NCI-H774 (cell line): ENCODE measurements at places on chromosomes 4 and X.

GRCh38 chr4:80195441-80196140 is 1.7 kb upstream of the PRDM8 start:
- no peak for DNase-seq

GRCh38 chr4:130099105-130099504 is 1003.2 kb downstream of the C4orf33 start:
- DNase-seq = no peak

GRCh38 chr4:924107-925096 is 7.7 kb downstream of the GAK start:
- DNase-seq = no peak

DNA sequence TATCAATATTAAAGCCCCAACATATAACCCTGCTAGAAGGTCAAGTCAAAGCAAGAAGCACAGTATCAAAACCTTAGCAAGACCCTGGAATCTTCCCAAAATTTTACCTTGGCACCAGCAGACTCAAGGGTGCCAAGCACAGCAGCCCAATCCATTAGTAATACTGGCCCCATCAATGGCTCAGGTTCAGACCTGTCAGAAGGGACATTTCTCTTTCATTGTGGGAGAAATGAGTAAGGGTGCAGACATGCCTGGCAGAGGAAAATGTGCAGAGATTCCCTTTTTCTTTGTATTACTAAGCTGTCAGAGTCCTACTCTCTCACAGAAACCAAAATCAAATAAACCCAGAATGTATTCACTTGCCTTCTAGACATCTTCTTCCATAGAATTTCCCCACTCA is 203.9 kb downstream of the EVC2 start:
- no peak for DNase-seq

GRCh38 chr4:177605252-177605651 is 163.0 kb upstream of the AGA start:
- no peak for DNase-seq

GRCh38 chr4:95108883-95109421 is 351.2 kb downstream of the BMPR1B start:
- no peak for DNase-seq

DNA sequence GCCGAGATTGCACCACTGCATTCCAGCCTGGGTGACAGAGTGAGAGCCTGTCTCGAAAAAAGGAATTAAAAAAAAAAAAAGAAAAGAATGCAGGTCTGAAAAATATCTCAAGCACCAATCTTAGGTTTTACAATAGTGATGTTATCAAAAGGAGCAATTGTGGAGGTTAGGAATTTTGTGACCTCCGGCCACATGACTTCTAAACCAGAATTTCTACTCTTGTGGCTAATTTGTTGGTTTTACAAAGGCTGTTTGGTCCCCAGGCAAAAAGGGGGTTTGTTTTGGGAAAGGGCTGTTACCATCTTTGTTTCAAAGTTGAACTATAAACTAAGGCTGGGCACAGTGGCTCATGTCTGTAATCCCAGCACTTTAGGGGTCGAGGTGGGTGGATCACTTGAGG is 15.4 kb upstream of the ZNF41 start:
- DNase-seq = no peak

- no peak for DNase-seq
Observed at GRCh38 chr4:13893211-13893610, 265.7 kb upstream of the BOD1L1 start.

DNA sequence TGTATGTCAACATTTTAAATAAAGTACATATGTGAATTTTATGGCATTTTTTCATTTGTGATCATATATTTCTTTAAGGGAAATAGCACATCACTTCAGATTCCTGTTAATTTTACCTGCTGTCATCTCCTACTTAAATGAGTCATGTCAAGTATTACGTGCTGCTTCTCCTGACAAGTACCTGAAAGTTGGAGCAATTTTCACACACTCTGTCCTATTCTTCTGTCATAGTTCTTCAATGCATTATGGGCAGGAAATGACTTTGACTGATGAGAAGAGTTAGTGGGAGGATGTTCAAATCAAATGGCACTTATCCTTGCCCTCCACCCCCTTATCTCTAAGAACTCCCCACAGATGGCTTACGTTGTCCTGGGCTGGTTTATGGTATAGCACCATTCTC is 64.2 kb upstream of the SYTL5 start:
- DNase-seq = no peak

GRCh38 chrX:135605906-135606305 is 85.4 kb downstream of the INTS6L start:
- DNase-seq = no peak

DNA sequence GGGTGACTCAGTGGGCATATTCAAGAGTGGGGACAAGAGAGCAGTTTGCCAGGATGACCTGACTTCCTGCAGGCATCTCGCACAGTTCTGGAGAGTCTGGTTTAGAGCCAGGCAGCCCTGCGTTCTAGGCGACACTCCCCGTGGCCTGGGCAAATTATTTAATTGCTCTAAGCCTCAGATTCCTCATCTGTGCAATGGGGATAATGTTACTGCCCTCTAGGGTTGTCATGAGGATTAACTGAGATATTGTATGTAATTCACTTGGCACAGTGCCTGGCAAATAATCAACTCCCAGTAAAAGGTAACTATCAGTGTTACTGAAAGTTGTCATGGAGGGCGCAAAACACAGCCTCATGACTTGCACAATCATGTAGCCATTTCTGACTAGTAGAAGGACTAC is 48.8 kb upstream of the PITX2 start:
- DNase-seq = no peak

DNA sequence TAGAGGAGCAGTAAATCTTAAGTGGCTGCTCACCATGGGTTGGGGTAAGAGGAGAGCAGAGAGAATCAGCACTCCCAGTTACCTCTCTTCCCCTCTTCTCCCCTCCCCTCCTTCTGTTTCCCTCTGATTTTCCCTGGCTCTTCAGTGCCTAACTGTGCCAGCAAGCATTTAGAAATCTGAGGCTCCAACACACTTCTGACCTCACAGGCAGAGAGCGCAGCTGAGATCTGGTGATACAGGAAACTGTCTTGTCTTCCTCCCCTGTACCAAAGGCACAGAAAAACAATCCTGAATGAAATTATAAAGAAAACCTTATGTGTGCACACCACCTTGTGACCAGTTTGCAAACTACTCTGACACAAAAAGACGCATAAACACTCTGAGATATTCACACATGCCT is 82.4 kb upstream of the SMIM10 start:
- DNase-seq = no peak

DNA sequence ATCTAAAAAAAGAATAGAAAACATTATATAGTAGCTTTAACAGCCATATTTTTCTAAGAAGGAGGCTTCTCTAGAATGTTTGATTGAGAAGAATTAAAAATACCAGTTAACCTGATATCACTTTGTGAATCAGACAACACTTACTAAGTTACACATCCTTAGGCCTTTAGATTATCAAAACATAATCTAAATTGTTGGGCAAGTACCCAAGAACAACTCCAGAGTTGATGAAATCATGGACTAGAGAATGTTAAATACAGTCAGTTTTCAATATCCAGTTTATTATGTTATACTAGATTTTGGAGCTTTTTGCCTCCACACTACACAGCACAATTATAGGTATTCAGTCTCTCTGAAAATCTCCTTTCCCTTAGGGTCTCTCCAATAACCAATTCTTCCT is 39.6 kb downstream of the ARL13A start:
- DNase-seq = no peak

DNA sequence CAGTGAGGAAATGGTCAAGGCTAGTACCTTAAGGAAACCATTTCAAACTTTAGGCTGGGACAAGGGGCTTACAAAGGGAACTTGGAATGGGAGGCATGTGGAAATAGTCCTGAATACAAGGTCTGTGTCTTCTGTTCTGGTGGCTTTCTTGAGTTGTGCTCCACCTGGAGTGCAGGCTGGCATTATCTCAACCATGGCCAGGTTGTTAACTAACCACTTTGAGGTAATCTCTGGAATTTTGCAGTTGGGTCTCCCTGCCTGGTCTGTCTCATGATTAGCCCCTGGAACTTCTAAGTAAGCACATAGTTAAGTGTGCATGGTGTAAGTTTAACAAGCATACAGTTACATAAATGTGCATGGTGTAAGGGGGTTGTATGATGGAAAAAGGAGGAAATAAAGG is 77.5 kb downstream of the PCDH18 start:
- DNase-seq = no peak

DNA sequence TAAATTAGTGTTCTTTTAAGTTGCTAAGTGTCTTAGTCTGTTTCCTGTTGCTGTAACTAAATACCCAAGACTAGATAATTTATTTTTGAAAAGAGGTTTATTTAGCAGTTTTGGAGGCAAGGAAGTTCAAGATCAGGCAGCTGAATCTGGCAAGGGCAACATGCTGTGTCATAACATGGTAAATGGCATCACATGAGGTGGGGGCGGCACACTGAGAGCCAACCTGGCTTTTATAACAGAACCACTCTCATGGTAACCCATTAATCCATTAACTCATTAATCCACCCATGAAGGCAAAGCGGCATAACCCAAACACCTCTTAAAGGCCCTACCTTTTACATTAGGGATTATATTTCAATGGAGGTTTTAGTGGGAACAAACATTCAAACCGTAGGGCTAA is 182.2 kb upstream of the GATB start:
- no peak for DNase-seq

- no peak for DNase-seq
Observed at GRCh38 chr4:90240333-90240732, 113.1 kb downstream of the CCSER1 start.

DNA sequence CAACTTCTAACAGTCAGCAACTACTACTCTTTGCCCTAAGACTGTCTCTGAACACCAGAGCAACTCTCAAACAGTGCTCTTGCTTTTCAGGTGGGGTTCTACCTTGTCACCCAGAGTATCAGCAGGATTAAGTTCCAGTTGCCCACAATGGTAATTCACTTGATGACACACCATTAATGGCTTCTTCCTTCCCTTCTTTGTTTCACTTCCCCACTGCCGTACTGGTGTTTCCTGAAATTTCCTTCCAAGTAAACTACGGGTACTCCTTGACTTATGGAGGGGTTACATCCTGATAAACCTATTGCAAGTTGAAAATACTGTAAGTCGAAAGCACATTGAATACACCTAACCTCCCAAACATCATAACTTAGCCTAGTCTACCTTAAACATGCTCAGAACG is 36.6 kb upstream of the PDK3 start:
- no peak for DNase-seq

GRCh38 chr4:80011636-80012236 is 61.3 kb downstream of the ANTXR2 start:
- no peak for DNase-seq

- no peak for DNase-seq
Observed at GRCh38 chr4:2296631-2297601, 35.0 kb upstream of the MXD4 start.

- DNase-seq = no peak
Observed at GRCh38 chr4:139606579-139607501, 50.8 kb upstream of the SETD7 start.

DNA sequence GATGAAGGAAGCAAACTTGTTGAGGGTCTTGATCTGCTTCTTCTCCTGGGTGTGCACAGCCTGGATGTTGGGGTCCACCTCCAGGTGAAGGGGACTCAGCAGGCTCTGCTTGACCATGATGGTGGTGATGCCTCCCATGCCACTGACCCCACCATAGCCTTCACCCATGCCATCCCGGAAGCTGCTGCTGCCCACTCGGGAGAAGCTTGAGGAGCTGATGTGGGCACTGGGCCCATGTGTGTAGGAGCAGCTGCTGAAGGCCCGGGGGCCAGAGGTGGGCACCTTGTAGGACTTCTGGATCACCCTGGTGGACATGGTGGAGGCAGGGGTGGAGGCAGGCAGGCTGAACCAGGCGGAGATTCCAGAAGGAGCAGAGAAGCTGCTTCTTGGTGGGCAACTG is 432.7 kb upstream of the DIPK2B start:
- DNase-seq = no peak

DNA sequence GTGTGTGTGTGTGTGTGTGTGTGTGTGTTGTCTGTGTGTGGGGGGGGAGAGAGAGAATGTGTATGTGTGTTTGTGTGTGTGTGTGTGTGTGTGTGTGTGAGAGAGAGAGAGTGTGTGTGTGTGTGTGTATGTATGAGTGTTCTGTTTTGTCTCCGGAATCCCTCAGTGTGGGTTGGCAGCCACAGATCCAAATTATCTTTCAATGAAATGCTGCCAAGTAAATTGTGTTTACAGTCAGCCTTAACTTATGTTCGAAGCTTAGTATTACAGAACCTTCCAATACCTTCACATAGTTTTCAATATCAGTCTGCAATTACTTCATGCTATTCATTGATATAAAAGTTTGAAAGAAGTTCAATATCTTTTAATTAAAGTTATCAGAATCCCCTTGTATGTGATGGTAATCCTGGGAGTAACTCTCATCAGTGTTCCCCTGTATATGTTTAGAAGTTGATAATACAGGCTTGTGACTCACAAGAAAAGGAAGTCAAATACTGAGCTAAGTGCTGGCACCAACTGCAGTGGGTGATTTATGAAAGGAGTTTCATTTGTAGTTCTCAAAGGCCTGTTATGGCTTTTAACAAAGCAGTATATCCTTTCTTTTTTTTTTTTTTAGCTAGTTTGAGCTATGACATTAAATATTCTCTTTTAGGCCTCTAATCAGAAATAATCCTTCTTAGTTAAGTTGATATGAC is 51.6 kb upstream of the HTR2C start:
- no peak for DNase-seq

- DNase-seq = no peak
Observed at GRCh38 chr4:77229433-77229832, 72.4 kb downstream of the CCNG2 start.

- DNase-seq = no peak
Observed at GRCh38 chrX:53429755-53430154, 4.4 kb downstream of the HSD17B10 start.

GRCh38 chrX:29634516-29634915 is 580.8 kb upstream of the MAGEB2 start:
- DNase-seq = no peak

DNA sequence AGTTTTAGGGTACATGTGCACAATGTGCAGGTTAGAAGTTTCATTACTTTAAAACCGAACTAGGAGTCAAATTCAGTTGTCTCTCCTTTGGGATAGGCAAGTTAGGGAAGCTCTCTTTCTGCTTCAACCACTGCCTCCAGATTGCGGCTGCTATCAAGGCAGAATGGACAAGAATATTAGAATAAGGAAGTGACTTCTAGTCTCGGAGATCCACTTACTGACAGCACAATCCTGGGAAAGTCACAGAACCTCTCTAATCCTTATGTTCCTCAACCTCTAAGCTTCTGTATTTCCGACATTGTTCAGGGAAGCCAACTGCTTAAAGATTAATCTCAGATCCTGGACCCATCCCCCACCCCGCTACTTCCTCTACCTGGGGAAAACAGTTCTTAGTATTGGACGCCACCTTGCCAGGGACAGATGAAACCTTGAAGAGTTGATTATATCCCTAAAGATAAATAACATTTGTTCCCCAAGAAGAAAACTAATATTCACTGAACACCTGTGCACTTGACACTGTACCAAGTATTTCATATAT is 2.1 kb downstream of the NUP62CL start:
- DNase-seq = no peak

GRCh38 chr4:132670557-132670956 is 478.5 kb upstream of the PCDH10 start:
- no peak for DNase-seq

GRCh38 chr4:13371048-13371447 is 113.1 kb downstream of the RAB28 start:
- DNase-seq = no peak
